NCI-H1694 (cell line): ENCODE measurements at places on chromosomes 3 and 15.
A peak's percentile ranks its signal among the peaks of the same experiment; 100 is the strongest.

DNA sequence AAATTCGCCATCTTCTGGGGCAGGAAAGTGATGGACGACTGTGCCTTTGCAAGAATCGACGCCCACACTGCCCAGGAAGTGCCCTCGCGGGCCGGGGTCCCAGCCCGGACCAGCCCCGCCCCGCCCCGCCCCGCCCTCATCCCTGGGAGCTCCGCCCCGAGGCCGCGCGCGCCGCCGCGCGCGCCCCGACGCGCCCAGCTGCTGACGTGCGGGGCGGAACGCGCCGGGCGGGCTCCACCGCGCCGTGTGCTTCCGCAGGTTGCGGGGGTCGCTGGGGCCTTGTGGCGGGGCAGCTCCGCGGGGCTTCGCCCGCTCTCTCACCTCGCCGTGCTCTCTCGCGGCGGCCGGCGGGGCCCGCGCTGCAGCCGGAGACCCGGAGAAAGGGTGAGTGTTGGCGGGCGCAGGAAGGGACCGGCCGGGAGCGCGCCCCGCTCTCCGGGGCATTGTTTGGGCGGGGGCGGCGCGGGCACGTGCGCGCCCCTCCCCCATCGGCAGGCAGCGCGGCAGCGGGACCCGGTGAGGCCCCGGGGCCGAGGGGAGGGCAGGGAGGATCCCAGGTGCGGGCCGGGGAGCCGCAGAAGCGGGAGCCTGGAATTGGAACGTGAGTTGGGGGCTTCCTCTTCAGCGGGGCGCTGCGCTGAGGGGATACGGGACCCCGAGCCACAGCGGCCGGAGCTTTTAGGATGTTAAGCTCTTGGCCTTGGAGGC lies at the start of gene YEATS2:
Gene YEATS2 (plus strand): TSS at position 188 of the 708 bp plus-strand sequence. CDS start 17,366 bp downstream, outside the sequence.
- peak; percentile 40 for DNase-seq

GRCh38 chr15:78804391-78804792 lies 6.9 kb downstream of the ADAMTS7 start:
- no peak for DNase-seq

GRCh38 chr3:414063-414462 lies 217.5 kb downstream of the CHL1 start:
- no peak for DNase-seq

- no peak for DNase-seq
Measured at GRCh38 chr15:71761649-71762048, 48.7 kb upstream of the NR2E3 start.

DNA sequence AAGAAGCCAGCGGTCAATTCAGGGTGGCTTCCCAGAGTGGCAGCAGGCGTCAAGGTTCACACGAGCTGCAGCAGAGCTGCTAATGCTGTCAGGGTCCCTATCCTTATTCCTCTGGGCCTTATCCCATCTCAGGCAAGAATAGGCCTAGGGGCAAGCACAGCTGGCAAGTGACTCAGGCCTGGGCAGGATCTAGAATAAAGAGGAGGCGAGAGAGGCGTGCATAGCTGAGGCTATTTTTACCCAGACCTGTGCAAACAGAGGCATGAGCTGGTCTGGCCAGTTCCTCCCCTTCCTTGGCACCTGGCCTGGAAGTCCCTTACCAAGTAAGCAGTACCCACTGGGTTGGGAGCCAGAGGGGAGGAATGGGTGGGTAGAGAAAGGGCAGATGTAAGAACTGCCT lies 12.2 kb upstream of the VIPR1 start:
- DNase-seq, result no peak

DNA sequence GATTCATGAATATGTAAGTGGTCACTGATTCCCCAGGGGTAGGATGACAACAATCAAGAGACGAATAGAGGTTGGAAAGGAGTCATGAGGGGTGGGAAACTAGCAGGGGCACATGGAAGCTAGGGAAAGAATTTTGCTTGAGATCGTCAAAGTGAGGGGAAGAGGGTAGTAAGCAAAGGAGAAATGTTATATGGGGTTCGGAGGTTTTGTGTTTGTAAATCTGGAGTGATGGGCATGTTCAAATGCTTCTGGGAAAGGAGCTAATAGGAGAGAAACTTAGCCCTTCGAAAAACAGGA lies 7.9 kb downstream of the RPL14 start:
- DNase-seq, result no peak

DNA sequence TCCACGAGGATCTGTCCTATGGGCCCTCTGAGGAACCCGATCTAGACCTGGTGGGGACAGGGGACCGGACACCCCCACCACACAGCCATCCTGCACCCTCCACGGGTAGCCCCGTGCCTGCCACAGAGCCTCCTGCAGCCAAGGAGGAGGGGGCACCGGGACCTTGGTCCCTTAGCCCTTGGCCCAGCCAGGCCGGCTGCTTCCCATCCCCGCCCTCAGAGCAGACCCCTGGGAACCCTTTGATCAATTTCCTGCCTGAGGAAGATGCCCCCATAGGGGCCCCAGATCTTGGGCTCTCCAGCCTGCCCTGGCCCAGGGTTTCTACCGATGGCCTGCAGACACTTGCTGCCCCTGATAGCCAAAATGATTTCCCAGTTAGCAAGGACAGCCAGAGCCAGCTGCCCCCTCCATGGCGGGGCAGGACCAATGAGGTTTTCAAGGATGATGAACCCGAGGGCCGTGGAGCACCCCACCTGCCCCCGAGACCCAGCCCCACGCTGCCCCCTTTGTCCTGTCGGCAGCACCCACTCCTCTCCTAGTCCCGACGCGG lies 91.5 kb downstream of the TBC1D2B start:
- DNase-seq, result no peak

DNA sequence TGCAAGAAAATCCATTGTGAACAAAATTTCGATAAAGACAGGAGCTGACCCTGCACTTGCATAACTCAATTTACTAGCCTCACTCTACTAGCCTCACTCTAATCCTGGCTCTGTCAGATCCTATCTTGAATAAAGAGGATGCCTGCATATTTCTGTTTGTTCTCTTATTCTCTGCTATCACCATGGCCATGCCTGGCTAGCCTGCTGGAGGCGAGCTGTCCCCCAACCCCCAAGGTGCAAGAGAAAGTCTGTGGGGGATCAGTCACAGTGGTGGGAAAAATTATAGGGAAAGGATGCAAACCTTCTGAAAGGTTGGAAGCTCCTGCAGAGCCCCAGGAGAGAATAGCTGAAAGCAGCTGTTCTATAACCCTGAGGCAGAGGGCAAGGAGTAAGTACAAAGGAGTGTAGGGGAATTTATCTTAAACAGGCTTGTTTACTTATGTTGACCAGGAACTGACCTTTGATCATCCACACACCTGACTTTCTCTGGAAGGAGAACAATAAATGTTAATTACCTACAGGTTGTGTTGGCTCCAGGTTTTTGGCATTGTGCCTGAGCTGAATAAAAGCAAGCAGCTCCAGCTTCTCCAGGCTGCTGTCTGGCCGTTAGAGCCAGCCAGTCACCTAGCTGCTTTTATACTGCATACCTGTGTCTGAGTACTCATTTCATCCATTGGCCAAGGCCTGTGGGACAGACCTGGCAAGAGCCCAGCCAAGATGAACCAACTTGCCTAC lies 137.7 kb upstream of the RASGRP1 start:
- no peak for DNase-seq

- no peak for DNase-seq
Measured at GRCh38 chr3:100696161-100696560, 13.1 kb upstream of the TFG start.

DNA sequence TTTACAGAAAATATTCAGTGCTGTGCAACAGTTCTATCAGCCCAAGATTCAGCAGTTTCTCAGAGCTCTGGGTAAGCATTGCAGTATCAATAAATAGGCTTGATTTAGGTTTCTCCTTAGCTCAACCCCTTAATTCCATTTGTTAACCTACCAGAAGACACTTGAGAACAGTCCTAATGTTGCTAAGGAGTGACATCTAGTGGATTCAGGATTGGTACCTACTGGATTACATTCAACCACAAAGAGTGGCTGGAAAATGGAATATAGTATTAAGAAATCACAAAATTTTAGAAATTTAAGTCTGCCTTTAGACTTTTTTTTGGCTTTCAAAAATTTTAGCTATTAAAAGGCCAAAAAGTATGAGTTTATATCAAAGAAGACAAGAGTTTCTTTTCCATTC lies 34.7 kb downstream of the POLG start:
- no peak for DNase-seq

GRCh38 chr3:185283374-185283935 lies 29.6 kb upstream of the EHHADH start:
- DNase-seq, result no peak

- DNase-seq, result no peak
Measured at GRCh38 chr3:55923626-55924025, 436.5 kb upstream of the WNT5A start.

DNA sequence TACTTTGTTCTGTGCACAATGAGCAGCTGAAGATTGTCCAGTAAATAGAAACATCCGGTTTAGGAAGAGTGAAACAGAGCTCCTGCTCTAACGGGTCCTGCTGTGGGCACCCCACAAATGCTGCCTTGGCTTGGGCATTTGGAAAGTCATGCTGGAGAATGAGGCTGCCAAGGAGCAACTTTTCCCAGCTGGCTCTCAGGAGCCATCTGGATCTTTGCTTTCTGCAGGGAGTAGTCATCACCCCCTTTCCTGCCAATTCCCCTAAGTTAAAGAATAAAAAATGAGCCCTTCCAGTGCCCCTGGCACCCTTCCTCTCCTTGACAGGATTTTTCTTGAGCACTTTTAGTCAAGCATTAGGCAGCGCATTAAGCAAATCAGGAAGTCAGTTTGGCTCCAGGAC lies 90.0 kb downstream of the FAM43A start:
- DNase-seq, result no peak

GRCh38 chr3:124650798-124651197 lies 79.5 kb upstream of the UMPS start:
- no peak for DNase-seq
